ENCODE measurements at places on chromosomes 2 and 18. TPM values are rescaled to one million over a fixed set of nuclear protein-coding genes. Genes with fewer than 3 reads are reported as not detected.

DNA sequence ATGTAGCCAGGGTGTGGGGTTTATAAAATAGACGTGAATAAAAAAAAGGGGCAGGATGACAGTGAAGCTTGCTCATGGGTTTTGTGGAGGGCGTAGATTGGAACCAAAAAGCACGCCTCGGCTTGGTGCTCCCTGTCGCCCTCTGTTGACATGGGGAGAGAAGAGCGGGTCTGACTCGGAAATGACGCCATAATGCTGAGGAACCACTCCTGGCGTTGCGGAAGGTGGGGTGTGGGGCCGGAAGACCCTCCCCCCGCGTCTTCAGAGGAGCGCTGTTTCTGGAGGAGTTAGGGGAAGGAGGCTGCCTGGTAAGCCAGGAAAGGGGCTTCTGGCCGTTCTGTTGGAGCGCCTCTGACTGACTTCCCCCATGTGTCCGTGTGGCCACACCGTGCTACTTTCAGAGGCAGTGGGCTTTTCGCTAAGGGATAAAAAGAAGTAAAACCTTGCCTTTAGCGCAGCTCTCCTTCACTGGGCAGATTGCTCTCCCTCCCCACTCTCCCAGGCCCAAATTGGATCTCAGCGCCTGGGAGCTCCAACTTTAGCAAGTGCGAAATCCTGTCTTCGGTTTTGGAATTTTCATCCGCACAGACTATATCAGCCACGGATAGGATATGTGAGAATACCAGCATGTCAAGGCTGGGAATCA lies 42.8 kb downstream of the PLEKHA3 start:
- DNase-seq: peak; percentile 59

The CENPA gene
- 10.7 TPM for total RNA-seq

DNA sequence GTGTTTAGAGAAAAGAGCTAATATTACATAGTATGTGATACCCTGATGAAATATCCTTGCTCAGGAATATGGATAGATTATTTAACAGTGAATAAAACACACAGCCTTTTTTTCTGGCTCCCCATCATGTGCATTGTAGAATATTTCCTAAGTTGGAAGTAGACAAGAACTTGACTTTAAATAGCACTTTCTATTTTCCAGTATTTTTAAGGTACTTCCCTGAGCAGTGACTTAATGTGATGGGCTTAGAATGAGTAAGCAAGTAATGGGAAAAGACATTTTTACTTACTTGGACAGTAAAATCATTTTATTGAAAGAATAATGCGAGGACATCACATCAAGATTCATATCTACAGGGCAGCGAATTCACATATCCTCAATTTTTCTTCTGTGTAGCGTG lies 176.7 kb upstream of the SLC8A1 start:
- DNase-seq: no peak

GRCh38 chr2:53067533-53067932 lies 700.1 kb upstream of the CHAC2 start:
- DNase-seq: no peak

The IL18RAP gene
- total RNA-seq: not detected

The REEP1 gene
- total RNA-seq: 14.2 TPM

DNA sequence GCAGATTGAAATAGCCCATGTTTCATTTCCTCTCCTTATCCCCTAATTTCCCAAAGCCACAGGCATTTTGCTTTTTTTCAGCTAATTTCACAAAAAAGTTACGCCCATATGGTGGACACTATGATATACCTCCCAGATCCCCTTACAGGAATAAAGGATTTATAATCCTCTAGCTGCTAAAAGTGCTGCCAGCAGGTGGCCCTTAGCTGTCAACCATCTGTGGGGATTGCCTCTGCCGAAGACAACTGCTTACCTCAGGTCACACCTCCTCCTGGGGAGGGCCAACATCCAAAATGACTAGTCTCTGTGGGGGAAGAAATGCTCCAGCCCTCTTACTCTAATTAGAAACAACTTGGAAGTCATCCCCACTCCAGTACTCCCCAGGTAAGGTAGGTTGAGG lies 61.0 kb upstream of the EPB41L3 start:
- no peak for DNase-seq

GRCh38 chr2:78779761-78780160 lies 245.7 kb upstream of the REG3G start:
- no peak for DNase-seq

The KIDINS220 gene
- 99.2 TPM for total RNA-seq

The SRD5A2 gene
- total RNA-seq: not detected

The GTF2A1L gene
- total RNA-seq: not detected

The UGT1A4 gene
- not detected for total RNA-seq

- no peak for DNase-seq
Measured at GRCh38 chr18:39198376-39198775, 1632.8 kb upstream of the CELF4 start.

The TFCP2L1 gene
- total RNA-seq: 0.78 TPM

GRCh38 chr18:22822841-22823508 lies 110.2 kb upstream of the RBBP8 start:
- no peak for DNase-seq

GRCh38 chr2:9686061-9686460 lies 55.3 kb upstream of the YWHAQ start:
- DNase-seq: no peak

The DPYSL5 gene
- total RNA-seq: 70.3 TPM

The NTSR2 gene
- not detected for total RNA-seq
